PC-3 (cell line): ENCODE measurements at places on chromosomes 3 and 15. TPM values are rescaled to one million over a fixed set of nuclear protein-coding genes. Genes with fewer than 3 reads are reported as not detected.

STRIT1 gene
- total RNA-seq: not detected in 2 replicates

CTXN2 gene
- not detected in 2 replicates for total RNA-seq

GOLGA8M gene
- 0.51 TPM in 1 of 2 replicates, not detected in the other for total RNA-seq

DZIP1L gene
- 3.8 and 4.9 TPM in 2 replicates for total RNA-seq

DNA sequence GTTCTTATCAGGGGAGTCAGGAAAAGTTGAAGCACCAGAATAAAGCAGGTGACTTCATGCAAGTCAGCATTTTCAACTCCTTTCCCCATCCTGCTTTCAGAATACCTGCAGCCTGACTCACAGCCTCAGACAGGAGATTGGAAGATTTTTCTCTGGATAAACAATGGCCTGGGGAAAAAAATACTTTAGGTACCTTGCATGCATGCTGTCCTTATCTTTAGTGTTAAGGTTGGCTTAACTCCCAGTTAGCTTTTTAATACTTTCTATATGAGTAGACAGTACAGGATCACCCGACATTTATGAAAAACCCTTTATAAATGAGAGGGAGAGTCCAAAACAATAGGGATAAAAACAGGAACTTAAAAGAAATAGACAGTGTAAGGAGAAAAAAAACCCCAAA lies 53.6 kb downstream of the PAK2 start:
- DNase-seq: peak; percentile 99

- peak; percentile 73 for DNase-seq
Measured at GRCh38 chr3:120093911-120094775, at the start of gene GSK3B. GSK3B (minus strand) TSS chr3:120094447; CDS start chr3:120093434, 1,013 bp downstream.

- peak; percentile 69 for DNase-seq
Measured at GRCh38 chr15:80780416-80781221, 1.4 kb downstream of the CEMIP start.
